ENCODE measurements at places on chromosomes 2 and 18.
A peak's percentile ranks its signal among the peaks of the same experiment; 100 is the strongest.

DNA sequence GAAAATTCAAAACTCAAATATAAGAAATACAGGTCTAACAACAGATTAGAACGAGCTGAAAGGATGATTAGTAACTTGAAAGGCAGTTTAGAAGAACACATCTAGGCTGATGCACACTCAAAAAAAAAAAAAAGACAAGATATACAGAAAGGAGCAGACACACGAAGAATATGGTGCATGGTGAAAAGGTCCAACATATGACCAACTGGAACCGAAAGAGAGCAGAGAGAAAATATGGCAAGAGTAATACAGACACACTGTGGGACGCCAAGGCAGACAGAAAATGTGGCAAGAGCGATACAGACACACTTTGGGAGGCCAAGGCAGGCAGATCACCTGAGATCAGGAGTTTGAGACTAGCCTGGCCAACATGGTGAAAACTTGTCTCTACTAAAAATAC is 39.8 kb downstream of the NDUFA10 start:
- H3K4me1 ChIP-seq: no peaks in the 10 kb centered on the region
- H3K4me3 ChIP-seq: no peak overlapping the region

- DNase-seq: no peak
- H3K4me3 ChIP-seq: no peak overlapping the region
- H3K27ac ChIP-seq: no peak overlapping the region
- H3K36me3 ChIP-seq: no peaks in the 10 kb centered on the region
- H3K4me1 ChIP-seq: no peaks in the 10 kb centered on the region
- H3K27me3 ChIP-seq: no peaks in the 10 kb centered on the region
Observed at GRCh38 chr18:64994370-64994769, 756.4 kb upstream of the CDH7 start.

DNA sequence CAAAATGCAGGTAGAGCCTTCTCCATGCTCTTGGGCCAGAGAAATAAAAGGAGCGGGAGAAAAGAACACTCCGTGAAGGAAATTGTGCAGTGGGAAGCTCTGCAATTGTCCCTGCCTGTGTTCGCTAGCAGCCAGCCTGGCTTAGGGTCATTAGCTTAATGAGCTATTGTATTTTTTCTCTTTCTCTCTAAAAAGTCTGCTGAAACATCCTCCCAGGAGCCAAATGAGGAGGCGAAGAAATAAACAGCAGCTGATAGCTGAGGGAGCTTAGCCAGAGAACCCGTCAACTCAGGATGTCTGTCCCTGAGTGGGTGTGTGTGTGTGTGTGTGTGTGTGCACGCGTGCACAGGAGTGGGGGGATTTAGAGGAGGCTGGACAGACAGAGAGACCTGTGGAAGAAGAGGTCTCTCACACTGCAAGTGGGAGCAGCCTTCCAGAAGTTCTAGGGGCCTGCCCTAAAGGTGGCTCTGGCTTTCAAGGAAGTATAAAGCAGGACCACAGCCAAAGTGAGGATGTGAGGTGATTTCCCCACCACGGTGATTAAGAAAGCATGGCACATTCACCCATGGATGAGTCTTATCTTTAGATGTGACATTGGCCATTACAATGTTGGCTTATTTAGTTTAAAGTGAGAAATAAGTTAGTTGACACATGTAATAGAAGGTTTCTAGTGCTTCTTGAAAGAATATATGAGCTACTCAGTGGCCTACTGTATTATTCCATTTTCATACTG is 690.4 kb downstream of the RNF144A start:
- DNase-seq: no peak
- no peaks in the 10 kb centered on the region for H3K4me1 ChIP-seq
- H3K27me3 ChIP-seq: no peaks in the 10 kb centered on the region
- no peak overlapping the region for H3K27ac ChIP-seq
- no peak overlapping the region for H3K4me3 ChIP-seq

DNA sequence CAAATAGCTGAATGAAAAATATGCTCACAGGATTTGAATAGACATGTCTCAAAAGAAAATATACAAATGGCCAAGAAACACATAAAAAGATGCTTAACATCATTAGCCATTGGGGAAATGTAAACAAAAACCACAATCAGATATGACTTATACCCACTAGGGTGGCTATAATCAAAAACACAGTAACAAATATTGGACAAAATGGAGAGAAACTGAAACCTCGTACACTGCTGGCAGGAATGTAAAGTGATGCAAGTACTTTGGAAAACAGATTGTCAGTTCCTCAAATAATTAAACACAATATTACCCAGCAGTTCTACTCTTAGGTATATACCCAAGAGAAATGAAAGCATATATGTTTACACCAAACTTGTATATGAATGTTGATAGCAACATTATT is 213.0 kb downstream of the PHLPP1 start:
- peak; percentile 51 for DNase-seq
- no peaks in the 10 kb centered on the region for H3K36me3 ChIP-seq
- H3K27me3 ChIP-seq: no peaks in the 10 kb centered on the region
- no peak overlapping the region for H3K4me3 ChIP-seq
- no peak overlapping the region for H3K27ac ChIP-seq

GRCh38 chr2:75431276-75431675 is 129.5 kb downstream of the EVA1A start:
- H3K27ac ChIP-seq: no peak overlapping the region
- no peaks in the 10 kb centered on the region for H3K4me1 ChIP-seq
- no peak for DNase-seq
- H3K4me3 ChIP-seq: no peak overlapping the region
- H3K36me3 ChIP-seq: no peaks in the 10 kb centered on the region

DNA sequence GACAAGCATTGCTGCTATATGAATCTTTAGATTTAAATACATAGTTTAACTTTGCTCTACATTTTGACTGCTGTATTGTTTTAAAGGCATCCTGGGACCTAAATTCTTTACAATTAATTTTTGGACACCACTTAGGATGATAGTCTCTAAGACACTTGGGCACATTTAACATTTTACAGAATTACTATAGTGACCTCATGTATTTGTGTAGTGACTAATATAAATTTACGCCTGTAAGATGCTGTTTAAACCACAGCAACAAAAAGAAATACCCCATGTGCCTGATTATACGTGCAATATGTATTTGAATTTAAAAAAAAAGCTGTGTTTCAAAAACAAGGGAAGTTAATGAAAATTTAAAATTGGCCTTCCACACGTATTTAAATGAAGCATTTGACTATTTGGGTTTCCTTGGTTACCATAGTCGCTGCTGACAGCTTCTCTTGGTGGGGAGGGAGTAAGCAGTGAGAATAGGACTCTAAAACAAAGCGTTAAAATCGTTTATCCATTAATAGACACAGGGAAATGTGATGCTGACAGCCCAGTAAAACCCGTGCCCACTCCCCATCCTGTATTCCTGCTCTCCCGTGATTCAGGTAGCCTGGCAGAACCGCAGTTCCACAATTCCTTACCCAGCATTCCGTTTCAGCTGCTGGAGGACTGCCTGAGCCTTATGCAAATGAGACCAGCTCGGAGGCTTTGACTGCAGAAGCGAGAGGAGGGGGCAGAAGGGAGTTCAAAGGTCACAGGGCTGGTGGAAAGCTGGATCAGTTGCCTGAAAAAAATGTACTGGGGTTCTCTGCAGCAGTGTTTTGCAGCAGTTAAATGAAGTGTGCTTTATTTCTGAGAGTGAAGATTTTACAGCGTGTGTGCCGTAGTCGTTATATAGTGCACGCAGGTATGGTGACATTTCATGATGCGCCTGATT is 104.3 kb downstream of the CSRNP3 start:
- no peak overlapping the region for H3K27ac ChIP-seq
- peak; percentile 19 for DNase-seq
- no peaks in the 10 kb centered on the region for H3K27me3 ChIP-seq
- no peak overlapping the region for H3K4me3 ChIP-seq

- no peak for DNase-seq
- no peaks in the 10 kb centered on the region for H3K4me1 ChIP-seq
- no peak overlapping the region for H3K4me3 ChIP-seq
- peaks cover 1% of the 10 kb centered on the region for H3K36me3 ChIP-seq
- H3K27ac ChIP-seq: no peak overlapping the region
Observed at GRCh38 chr18:21843341-21843740, 102.7 kb downstream of the MIB1 start.

- H3K27me3 ChIP-seq: no peaks in the 10 kb centered on the region
- H3K36me3 ChIP-seq: no peaks in the 10 kb centered on the region
- peak; percentile 8 for DNase-seq
- no peaks in the 10 kb centered on the region for H3K4me1 ChIP-seq
- no peak overlapping the region for H3K4me3 ChIP-seq
Observed at GRCh38 chr2:157923598-157924217, 47.6 kb upstream of the ACVR1 start.

DNA sequence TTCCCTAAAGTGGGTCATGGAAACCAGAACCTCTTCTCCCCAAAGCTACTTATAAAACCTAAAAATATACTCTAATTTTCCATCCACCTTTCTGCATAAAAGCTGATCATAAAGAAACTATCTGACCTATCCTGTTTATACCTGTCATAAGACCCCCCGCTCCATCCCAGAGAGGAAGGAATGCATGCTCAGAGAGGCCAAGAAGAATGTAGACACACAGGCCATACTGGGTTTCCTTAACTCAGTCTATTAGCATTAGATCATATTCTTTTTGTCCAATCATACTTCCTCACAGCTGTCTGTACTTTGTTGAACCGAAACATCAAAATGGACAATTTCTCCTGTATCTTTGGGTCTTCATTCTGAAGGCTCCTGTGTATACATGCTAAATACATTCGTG is 52.3 kb downstream of the B3GNT2 start:
- H3K4me3 ChIP-seq: no peak overlapping the region
- no peaks in the 10 kb centered on the region for H3K36me3 ChIP-seq
- H3K27ac ChIP-seq: no peak overlapping the region
- DNase-seq: no peak
- no peaks in the 10 kb centered on the region for H3K4me1 ChIP-seq
- H3K27me3 ChIP-seq: no peaks in the 10 kb centered on the region

DNA sequence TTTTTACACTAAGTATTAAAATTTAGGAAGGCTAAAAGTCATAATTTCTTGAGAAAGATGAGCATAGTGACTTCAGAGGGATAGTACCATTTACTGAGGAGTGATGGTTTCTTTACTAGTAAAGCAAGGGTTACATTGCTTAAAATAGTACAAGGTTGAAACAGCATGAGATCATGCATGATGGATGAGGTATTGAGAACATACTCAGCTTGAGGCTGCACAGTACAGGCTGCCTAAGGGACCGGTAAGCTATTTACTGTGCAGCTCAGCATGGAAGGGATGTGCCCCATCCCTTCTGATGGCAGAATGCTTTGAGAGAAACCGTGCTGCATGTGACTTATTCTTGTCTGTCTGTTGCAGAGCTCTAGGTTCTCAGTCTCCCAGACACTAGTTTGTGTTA is 122.1 kb downstream of the EML6 start:
- no peak overlapping the region for H3K27ac ChIP-seq
- H3K4me3 ChIP-seq: no peak overlapping the region
- no peaks in the 10 kb centered on the region for H3K36me3 ChIP-seq

DNA sequence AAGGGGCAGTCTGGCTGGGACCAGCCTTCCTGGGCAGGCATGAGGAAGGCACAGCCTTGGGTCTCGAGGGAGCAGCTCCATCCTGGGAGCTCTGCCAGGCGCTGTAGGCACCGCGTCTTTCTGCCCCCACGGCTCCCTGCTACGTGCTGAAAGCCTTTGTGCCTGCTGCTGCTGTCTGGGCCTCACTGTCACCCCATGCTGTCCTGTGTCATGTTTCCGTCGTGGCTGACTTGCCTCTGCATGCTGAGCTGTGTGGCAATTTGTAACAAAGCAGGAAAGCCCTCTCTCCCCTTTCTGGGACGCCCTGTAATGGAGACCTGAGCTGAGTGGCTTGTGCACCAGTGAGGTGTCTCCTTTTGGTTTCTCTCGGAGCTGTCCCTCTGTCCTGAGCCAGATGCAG is 152.5 kb downstream of the TSN start:
- DNase-seq: no peak
- peaks cover 2% of the 10 kb centered on the region for H3K27me3 ChIP-seq
- no peak overlapping the region for H3K4me3 ChIP-seq
- no peaks in the 10 kb centered on the region for H3K4me1 ChIP-seq
- H3K27ac ChIP-seq: no peak overlapping the region
- no peaks in the 10 kb centered on the region for H3K36me3 ChIP-seq

DNA sequence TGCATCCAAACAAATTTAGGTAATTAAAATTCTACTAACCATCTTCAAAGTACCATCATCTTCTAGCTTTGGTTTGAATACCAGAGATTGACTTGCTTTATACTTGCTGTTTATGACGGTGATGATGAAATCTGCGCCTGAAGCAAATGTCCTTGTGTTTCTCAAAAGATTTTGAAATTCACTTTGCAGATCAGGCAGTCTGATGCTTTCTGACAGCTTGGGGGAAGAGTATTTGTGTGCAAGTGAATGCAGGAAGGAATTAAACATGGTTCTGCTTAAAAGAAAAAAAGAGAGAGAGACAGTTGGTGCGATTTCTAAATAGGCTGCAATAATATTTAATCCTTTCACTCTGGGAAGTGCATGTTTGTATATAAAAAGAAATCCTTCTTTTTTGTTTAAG is 29.6 kb downstream of the CSRNP3 start:
- H3K4me3 ChIP-seq: no peak overlapping the region
- no peak overlapping the region for H3K27ac ChIP-seq
- H3K4me1 ChIP-seq: no peaks in the 10 kb centered on the region
- no peak for DNase-seq
- H3K27me3 ChIP-seq: no peaks in the 10 kb centered on the region

All from fibroblast of lung (primary cell).